NCI-H1105 treated with DMSO at 0.1 percent for 48 hours (cell line): ENCODE measurements at places on chromosomes 11 and 22.

- no peak for DNase-seq
These were observed 14.5 kb downstream of the ART5 start for GRCh38 chr11:3627291-3627690.

- DNase-seq: no peak
These were observed 52.2 kb downstream of the HORMAD2 start for GRCh38 chr22:30132290-30132996.

DNA sequence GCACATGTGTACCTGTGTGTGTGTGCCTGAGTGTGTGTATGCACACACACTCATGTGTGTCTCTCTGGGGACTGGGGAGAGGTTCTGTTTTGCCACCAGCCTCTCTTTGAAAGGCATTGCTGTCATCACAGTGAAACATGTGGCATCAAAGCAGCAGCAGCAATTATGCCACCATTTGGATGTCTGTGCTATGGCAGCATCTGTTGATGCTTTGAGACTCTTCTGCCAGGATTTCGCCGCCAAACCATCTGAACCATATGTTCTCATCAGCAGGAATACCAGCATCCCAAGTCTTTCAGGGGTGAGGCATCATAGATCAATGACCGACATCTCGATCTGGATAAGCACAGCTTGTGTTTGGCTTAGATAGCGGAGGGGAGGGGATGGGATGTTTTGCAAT, 168.6 kb downstream of the FAT3 start:
- no peak for DNase-seq

DNA sequence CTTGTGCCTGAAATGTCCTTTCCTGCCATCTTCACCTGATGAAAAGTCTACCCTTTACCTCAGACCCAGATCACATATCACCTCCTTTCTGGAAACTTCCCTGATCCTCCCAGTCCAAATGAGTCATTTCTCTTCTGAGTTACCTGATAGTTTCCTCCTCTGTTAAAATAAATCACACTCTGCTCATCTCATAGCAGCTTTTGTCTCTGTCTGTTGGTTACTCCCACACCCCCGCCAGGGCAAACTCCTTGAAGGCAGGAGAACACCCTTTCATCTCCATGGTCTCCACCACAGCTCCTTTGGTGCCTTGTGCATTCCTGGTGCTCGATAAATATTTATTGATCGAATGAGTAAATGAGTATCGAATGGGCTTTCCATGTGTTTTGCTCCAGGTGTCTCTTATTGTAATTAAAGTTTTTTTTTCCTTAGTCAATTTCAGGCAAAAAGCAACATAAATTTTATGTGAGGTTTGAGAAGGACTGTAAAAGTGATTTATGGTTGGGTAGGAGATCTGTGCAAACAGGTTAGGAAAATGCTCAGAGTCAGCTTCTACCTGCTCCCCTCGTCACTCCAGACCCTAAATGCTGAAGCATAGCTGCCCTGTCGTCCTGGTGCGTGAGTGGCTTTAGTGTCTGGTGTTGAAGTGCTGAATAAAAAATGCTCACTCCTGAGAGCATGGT, 178.2 kb downstream of the GRIK4 start:
- no peak for DNase-seq

DNA sequence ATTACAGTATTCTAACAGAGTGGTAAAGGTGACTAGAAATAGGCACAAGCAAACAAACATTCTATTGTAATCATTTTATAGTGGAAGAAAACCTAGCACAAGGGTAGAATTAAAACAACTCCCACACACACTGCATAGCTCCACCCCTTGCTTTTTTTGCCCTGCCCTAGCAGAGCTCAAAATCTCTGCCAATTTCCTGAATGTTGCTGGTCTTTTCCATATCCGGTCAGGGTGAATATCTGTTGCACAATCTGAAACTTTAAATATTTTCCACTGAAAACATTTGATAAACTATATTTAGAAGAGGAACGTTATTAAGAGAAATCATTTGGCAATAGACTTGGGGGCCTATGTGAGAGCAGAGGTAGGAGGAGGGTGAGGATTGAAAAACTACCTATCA, 2.7 kb downstream of the SPA17 start:
- no peak for DNase-seq

DNA sequence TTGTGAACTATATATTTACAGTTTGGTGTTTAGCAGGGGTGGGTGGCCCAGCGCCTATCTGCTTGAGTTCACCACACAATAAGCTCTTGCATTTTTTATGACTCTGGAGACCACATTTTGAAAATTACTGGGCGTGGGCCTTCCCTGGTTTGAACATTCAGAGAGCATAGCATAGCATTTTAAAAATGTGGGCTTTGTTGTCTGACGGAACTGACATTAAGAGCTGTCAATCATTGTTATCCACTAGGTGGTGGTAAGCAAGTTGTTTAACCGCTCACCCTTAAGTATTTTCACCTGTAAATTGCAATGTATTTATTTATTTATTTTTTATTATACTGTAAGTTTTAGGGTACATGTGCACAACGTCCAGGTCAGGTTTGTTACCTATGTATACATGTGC, 1.0 kb downstream of the NLRP14 start:
- DNase-seq: no peak

GRCh38 chr11:8723711-8724110, 41.1 kb downstream of the RPL27A start:
- no peak for DNase-seq
